ENCODE measurements at places on chromosomes 5 and 9. TPM values are rescaled to one million over a fixed set of nuclear protein-coding genes. Genes with fewer than 3 reads are reported as not detected.

DNA sequence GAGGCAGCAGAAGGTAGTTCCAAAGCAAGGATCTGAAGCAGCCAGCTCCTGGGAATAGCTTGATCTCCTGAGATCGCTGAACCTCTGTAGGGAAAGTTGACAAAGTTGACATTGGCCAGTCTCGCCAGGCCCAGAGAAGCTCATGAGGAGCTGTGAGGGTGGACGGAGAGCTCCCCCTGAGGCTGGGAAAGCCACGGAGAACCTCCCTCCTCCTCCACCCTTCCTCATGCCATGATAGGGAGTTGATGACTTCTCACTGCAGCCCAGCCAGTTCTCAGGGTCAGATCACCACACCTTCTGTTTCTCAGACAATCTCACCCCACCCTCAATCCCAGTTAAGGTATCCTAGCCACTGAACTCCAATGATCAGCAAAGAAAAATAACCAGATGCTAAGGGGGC, 30.4 kb upstream of the KCNV2 start:
- no peak overlapping the region for H3K4me3 ChIP-seq
- no peak for DNase-seq
- no peaks in the 10 kb centered on the region for H3K36me3 ChIP-seq
- no peak overlapping the region for H3K27ac ChIP-seq
- H3K27me3 ChIP-seq, result no peaks in the 10 kb centered on the region

GRCh38 chr5:159837860-159838259, 78.4 kb upstream of the ADRA1B start:
- no peak overlapping the region for H3K4me3 ChIP-seq
- H3K36me3 ChIP-seq, result no peaks in the 10 kb centered on the region
- no peaks in the 10 kb centered on the region for H3K4me1 ChIP-seq
- no peaks in the 10 kb centered on the region for H3K27me3 ChIP-seq
- no peak for DNase-seq

DNA sequence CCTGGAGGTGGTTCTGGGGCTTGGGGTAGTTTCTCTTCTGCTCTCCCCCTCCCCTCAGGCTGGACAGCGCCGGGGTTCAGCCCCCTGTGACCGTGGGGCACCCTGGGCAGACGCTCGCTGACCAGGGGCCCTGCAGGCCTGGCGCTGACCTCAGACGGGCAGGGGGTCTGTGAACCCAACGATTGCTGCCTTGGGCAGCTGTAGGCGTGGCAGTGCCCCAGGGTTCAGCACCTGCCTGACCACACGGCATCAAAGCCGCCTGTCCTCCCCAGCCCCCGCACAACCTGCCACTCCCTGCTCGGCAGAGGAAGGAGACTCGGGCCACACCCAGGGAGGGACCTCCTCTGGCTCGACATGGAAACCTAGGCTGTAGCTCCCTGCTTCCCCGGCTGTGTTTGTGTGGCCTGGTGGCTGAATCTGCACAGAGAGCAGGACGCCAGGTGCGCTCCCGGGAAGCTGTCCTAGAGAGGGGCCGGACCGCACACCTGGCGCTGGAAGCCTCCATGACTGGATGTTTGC, 12.2 kb downstream of the LCN12 start:
- H3K27ac ChIP-seq, result peak overlapping the region; percentile 29
- DNase-seq, result no peak
- no peaks in the 10 kb centered on the region for H3K36me3 ChIP-seq
- H3K4me3 ChIP-seq, result no peak overlapping the region
- H3K27me3 ChIP-seq, result no peaks in the 10 kb centered on the region

- H3K36me3 ChIP-seq, result no peaks in the 10 kb centered on the region
- H3K4me3 ChIP-seq, result no peak overlapping the region
- no peak for DNase-seq
Observed at GRCh38 chr9:30058463-30058862, 2326.0 kb upstream of the ACO1 start.

DNA sequence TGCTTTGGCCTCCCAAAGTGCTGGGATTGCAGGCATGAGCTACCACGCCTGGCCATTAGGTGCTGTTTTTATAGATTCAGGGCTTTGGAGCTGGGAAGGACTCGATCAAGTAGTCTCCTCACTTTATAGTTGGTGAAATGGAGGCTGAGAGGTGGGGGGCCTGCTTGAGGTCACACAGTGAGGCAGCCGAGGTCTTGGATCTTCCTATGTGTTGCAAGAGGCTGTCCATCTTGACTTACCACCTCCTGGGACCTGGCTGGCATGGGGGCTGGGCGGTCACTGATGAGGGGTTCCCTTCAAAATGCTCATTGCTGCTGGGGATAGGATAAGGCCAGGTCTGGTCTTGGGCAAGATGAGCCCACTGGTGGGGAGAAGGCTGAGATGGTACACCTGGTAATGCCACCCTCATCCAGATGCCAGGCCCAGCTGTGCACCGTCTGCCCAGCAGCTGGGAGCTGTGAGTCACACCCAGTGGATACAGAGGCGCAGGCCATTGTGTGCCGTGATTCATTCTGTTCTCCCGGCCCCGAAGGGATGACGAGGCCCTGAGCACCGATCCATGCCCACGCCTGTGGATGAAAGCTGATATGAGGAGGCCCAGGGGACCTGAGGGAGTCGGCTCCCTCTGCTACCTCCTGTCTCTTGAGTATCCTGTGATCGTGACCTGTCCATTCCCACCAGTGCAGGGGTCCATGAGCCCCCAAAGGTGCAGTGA, 10.5 kb upstream of the NDST1 start:
- H3K27me3 ChIP-seq, result no peaks in the 10 kb centered on the region
- peaks cover 69% of the 10 kb centered on the region for H3K4me1 ChIP-seq
- no peak overlapping the region for H3K4me3 ChIP-seq
- peak; percentile 84 for DNase-seq
- no peaks in the 10 kb centered on the region for H3K36me3 ChIP-seq

The PPP1R2B gene
- not detected for total RNA-seq

DNA sequence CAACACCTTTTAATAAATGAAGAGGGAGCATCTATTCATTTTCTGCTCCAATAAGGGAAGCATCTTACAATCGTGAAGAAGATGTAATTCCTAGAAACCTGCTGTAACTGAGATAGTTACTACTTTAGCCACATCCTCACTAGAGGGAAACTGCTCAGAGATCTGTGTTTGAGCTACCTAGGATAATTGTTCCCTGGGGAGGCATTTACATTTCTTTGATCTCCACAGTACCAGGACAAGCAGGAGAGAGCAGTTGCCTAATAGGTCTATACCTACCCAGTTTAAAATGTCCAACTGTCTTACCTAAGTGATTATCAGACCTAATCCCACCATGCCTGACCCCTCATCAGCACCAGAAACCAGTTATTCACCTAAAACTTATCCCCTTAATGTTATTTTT, 196.9 kb downstream of the TUSC1 start:
- no peak for DNase-seq
- H3K4me3 ChIP-seq, result no peak overlapping the region
- no peaks in the 10 kb centered on the region for H3K4me1 ChIP-seq
- no peaks in the 10 kb centered on the region for H3K27me3 ChIP-seq
- H3K36me3 ChIP-seq, result no peaks in the 10 kb centered on the region

GRCh38 chr9:106757514-106757913, 105.5 kb upstream of the ZNF462 start:
- H3K27ac ChIP-seq, result no peak overlapping the region
- H3K27me3 ChIP-seq, result no peaks in the 10 kb centered on the region
- H3K36me3 ChIP-seq, result no peaks in the 10 kb centered on the region
